ENCODE measurements at places on chromosomes 2 and 18.
A peak's percentile ranks its signal among the peaks of the same experiment; 100 is the strongest.

DNA sequence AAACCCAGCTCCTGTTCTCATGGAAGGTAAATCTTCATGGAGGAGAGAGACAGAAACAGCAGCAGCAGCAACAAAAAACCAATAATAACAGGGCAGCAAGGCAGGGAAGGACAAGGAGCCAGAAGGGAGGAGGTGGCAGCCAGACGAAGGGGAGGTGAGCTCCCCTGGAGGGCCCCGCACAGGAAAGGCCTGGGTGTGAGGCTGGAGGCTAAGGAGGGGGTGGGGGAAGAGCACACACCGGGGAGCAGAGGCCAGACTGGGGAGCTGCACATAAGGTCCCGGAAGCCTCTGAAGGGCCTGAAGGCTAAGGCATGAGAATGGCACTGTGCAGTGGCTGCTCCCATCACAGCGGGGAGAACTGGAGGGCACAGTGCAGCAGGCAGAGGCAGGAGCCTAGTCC lies 94.8 kb upstream of the SMAD7 start:
- DNase-seq, result no peak

DNA sequence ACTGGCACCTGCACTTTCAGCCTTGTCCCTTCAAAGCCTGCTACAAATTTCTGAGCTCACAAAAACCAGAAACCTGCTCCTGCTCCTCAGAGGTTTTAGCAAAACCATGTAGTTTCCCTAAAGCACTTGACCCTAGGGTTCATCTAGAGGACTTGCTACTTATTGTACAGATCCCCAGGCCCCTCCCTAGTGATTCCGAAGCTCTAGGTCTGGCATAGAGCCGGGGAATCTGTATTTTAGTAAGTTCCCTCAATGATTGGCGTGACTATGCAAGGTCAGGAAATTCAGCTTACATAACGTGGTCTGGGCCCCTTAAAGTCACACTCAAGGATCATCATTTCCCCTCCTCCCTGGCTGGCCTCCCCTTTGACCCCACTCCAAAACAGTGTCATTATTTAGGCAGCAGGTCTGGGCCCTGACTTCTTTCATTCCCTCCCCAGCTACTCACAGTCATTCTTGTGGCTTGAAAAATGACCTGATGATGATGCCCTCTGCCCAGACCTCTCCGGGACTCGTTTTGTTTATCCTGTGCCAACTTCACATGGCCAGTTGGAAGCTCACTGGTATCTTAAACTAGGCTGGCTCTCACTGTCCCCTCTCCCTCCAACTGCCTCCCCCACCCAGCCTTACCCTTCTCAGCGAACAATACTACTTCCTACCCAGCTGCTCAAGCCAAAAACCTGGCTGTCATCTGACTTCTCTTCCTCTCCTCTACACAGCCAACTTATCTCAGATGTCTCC lies 36.0 kb downstream of the WDFY1 start:
- no peak for DNase-seq

GRCh38 chr2:160652236-160652635 lies 158.6 kb upstream of the RBMS1 start:
- no peak for DNase-seq

GRCh38 chr2:120846406-120847095 lies 110.9 kb downstream of the GLI2 start:
- no peak for DNase-seq

- peak; percentile 10 for DNase-seq
Observed at GRCh38 chr2:202158796-202159195, 79.6 kb downstream of the SUMO1 start.

DNA sequence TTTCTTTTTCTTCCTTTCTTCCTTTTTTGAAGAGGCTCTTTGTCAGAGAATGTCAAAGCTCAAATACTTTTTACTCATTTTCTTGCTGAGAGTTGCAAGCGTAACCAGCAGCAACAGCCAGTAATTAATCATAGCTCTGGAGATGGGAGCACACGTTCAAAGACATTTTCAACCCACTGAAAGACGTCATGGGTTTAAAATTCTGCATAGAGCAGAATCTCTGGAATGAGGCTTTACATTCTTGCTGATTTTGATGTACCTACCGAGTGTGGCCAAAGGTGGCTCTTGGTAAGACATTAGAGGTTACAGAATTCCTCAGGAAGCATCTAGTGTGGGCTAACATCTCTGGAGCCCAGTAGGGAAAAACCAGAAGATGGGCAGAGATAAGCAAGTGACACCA lies 292.5 kb downstream of the MTX2 start:
- no peak for DNase-seq

GRCh38 chr18:8989017-8989416 lies 113.5 kb upstream of the NDUFV2 start:
- DNase-seq, result no peak

- DNase-seq, result no peak
Observed at GRCh38 chr2:143128681-143129580, at the start of gene ARHGAP15. TSS of gene ARHGAP15 (plus strand) at chr2:143129419.

Measured in LNCaP clone FGC (cell line).